Spleen (tissue), 13 donors: ENCODE measurements at places on chromosomes 4 and X. TPM values are rescaled to one million over a fixed set of nuclear protein-coding genes. Genes with fewer than 3 reads are reported as not detected.

Gene S100G
- polyA plus RNA-seq: not detected

Gene USP27X
- polyA plus RNA-seq: 1.7 TPM

Gene DNAJB14
- 10.8 TPM for polyA plus RNA-seq

Gene ERVMER34-1
- 0.09 TPM for polyA plus RNA-seq

Gene CLDN24
- not detected for polyA plus RNA-seq

Gene SMC1A
- 7.0 TPM for polyA plus RNA-seq

Gene UGT2A3
- polyA plus RNA-seq: not detected

- no peaks in the 10 kb centered on the region for H3K27me3 ChIP-seq
- no peak overlapping the region for H3K27ac ChIP-seq
- H3K36me3 ChIP-seq: no peaks in the 10 kb centered on the region
- H3K4me3 ChIP-seq: no peak overlapping the region
- no peak for DNase-seq
Observed at GRCh38 chr4:188015025-188015940, 19.7 kb downstream of the ZFP42 start.

DNA sequence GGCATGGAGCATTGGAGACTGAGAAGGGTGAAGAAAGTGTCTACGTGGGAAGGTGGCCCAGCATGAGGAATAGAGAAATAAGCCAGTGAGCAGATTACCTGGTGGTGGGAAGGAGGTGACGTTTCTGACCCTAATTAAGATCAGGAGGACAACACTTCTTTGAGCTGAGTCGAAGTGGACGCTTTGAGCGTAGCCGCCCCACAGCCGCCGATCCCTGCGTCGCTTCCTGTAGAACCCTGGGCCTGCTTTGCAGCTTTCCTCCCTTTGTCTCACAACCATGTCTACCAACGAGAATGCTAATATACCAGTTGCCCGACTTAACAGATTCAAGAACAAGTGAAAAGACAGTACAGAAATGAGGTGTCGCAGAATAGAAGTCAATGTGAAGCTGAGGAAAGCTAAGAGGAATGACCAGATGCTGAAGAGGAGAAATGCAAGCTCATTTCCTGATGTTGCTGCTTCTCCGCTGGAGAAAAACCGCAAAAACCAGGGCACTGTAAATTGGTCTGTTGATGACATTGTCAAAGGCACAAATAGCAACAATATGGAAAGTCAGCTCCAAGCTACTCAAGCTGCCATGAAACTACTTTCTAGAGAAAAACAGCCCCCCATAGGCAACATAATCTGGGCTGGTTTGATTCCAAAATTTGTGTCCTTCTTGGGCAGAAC is 6.4 kb upstream of the ANTXR2 start:
- peak; percentile 66 for DNase-seq
- peak overlapping the region; percentile 7 for H3K4me3 ChIP-seq
- no peaks in the 10 kb centered on the region for H3K27me3 ChIP-seq
- peak overlapping the region; percentile 79 for H3K27ac ChIP-seq
- H3K36me3 ChIP-seq: no peaks in the 10 kb centered on the region

- no peaks in the 10 kb centered on the region for H3K36me3 ChIP-seq
- no peak overlapping the region for H3K4me3 ChIP-seq
- no peaks in the 10 kb centered on the region for H3K4me1 ChIP-seq
Observed at GRCh38 chr4:147760176-147760575, 28.3 kb downstream of the ARHGAP10 start.

DNA sequence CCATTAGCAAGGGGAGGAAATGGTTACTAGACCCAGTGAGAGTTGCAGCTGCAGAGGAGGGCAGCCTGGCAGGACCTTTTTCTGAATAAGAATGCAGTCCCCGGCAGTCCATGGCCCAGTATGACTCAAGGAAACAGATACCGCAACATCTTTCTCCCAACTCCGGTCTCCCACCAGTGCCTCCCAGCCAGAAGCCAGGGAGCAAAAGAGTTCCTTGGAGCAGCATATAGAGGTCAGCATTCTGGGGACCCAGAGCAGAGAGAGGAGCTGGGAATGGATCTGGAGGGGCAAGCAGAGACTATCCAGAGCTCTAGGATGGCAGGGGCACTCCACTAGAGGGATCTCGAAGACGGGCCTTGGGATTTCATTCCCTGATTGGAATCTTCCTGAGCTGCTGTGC is 339.2 kb upstream of the AADAT start:
- H3K36me3 ChIP-seq: no peaks in the 10 kb centered on the region
- no peaks in the 10 kb centered on the region for H3K4me1 ChIP-seq
- H3K27me3 ChIP-seq: no peaks in the 10 kb centered on the region
- H3K27ac ChIP-seq: no peak overlapping the region
- H3K4me3 ChIP-seq: no peak overlapping the region
- DNase-seq: no peak

DNA sequence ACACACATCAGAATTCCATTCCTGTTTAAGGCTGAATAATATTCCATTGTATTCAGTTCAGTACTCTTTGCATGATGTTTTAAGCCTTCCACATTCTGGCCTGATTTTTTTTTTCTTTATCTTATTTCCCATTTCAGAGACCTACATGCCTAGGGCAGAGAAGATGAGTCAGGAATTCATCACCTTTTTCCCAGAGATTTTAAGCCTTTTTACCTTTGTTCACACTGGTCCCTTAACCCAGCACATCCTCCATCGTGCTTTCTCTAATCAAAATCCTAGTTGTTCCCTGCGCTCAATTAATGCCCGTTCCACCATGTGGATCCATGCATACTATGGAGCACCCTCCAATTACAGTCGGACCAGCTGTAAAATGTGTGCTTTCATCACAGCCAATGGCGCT is 245.1 kb downstream of the DHX15 start:
- DNase-seq: no peak
- no peaks in the 10 kb centered on the region for H3K27me3 ChIP-seq
- no peak overlapping the region for H3K27ac ChIP-seq
- H3K4me1 ChIP-seq: no peaks in the 10 kb centered on the region

DNA sequence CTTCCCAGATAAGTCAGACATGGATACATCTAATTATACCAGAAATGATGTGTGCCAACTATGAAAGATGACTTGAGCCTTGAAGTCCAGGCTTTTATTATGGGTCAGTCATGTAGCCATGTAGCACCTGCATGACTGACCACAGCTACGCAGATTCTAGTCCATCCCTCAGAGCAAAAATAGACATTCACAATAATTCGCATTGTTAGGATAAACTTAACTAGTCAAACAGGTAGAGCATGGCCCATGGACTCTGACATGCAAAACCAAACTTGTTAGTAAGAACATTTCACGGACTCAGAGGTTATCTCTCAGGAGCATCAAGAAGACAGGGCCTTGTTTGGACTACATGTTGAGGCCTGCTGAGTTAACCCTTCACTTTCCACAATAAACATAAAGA is 132.6 kb downstream of the PWWP3B start:
- H3K27ac ChIP-seq: no peak overlapping the region
- no peaks in the 10 kb centered on the region for H3K27me3 ChIP-seq
- no peaks in the 10 kb centered on the region for H3K36me3 ChIP-seq
- H3K4me3 ChIP-seq: no peak overlapping the region
- no peaks in the 10 kb centered on the region for H3K4me1 ChIP-seq

DNA sequence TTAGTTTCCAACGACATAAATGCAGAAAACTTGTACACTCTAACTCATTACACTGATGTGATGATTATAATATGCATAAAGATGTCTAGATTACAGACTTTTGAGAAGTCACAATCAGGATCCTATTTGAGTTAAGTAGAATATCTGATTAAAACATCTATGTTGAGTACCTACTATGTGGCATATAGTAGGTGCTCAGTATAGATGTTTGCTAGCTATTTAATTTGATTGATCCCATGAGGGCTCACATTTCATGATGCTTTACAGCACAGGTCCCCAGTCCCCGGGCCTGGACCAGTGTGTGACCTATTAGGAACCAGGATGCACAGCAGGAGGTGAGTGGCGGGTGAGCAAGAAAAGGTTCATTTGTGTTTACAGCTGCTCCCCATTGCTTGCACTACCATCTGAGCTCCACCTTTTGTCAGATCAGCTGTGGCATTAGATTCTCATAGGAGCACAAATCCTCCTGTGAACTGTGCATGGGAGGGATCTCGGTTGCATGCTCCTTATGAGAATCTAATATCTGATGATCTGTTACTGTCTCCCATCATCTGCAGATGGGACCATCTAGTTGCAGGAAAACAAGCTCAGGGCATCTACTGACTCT is 33.0 kb upstream of the CXCL8 start:
- DNase-seq: no peak
- no peaks in the 10 kb centered on the region for H3K27me3 ChIP-seq

- H3K27me3 ChIP-seq: no peaks in the 10 kb centered on the region
- H3K36me3 ChIP-seq: no peaks in the 10 kb centered on the region
- peak overlapping the region; percentile 78 for H3K27ac ChIP-seq
- no peak for DNase-seq
Observed at GRCh38 chr4:184860018-184860779, 34.4 kb upstream of the ACSL1 start.

DNA sequence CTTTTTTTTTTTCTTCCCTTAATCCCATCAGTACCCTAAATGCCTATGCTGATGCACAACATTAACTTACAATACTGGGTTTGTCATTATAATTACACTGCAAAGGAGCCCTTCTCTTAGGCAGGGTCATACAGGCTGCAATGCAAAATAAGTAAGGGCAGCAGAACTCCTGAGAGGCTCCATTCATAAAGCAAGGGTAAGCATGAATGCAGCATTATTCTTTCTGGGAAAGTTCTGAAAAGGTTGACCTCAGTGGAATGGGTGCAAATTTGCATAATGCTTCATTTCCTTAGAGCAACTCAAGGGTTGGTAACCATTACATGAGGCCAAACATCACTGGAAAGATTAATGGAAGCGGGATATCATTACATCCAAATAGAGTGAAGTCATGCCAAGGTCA is 789.2 kb downstream of the KLHL13 start:
- no peak for DNase-seq
- H3K27me3 ChIP-seq: no peaks in the 10 kb centered on the region
- no peak overlapping the region for H3K4me3 ChIP-seq
- H3K27ac ChIP-seq: no peak overlapping the region
- no peaks in the 10 kb centered on the region for H3K36me3 ChIP-seq

GRCh38 chr4:186687265-186687664 is 36.4 kb downstream of the FAT1 start:
- H3K4me1 ChIP-seq: no peaks in the 10 kb centered on the region
- H3K36me3 ChIP-seq: no peaks in the 10 kb centered on the region
- no peaks in the 10 kb centered on the region for H3K27me3 ChIP-seq

DNA sequence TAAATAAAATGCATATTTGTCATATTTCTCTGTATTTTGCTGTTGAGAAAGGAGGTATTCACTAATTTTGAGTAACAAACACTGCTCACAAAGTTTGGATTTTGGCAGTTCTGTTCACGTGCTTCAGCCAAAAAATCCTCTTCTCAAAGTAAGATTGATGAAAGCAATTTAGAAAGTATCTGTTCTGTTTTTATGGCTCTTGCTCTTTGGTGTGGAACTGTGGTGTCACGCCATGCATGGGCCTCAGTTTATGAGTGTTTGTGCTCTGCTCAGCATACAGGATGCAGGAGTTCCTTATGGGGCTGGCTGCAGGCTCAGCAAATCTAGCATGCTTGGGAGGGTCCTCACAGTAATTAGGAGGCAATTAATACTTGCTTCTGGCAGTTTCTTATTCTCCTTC is 3.3 kb downstream of the HTT start:
- H3K36me3 ChIP-seq: no peaks in the 10 kb centered on the region
- H3K4me1 ChIP-seq: peaks cover 33% of the 10 kb centered on the region
- no peak overlapping the region for H3K27ac ChIP-seq
- H3K4me3 ChIP-seq: no peak overlapping the region
- DNase-seq: peak; percentile 71

- H3K27ac ChIP-seq: no peak overlapping the region
- H3K27me3 ChIP-seq: no peaks in the 10 kb centered on the region
- DNase-seq: no peak
- H3K36me3 ChIP-seq: no peaks in the 10 kb centered on the region
- H3K4me3 ChIP-seq: no peak overlapping the region
- no peaks in the 10 kb centered on the region for H3K4me1 ChIP-seq
Observed at GRCh38 chrX:18714910-18715309, 7.5 kb downstream of the PPEF1 start.

DNA sequence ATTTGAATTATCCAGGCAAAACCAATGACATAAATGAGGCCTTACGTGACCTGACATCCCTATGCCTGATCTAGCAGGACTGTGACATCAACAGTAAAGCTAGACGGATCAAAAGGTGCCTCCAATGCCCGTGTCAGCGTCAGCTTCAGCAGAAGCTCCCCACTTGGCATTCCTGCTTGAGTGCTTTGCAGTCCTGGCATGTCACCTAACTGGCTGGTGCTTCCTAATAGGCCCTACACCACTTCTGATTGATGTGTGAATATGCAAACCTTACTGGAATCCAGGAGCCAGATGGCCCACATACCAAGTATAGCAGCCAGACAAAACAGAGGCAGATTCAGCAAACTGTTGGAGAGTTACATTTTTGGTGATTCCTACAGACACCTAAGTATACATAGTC is 224.2 kb downstream of the DMD start:
- no peaks in the 10 kb centered on the region for H3K36me3 ChIP-seq
- no peak overlapping the region for H3K27ac ChIP-seq
- no peaks in the 10 kb centered on the region for H3K4me1 ChIP-seq
- no peaks in the 10 kb centered on the region for H3K27me3 ChIP-seq
- DNase-seq: no peak
- no peak overlapping the region for H3K4me3 ChIP-seq

- DNase-seq: no peak
- no peaks in the 10 kb centered on the region for H3K36me3 ChIP-seq
- H3K27me3 ChIP-seq: no peaks in the 10 kb centered on the region
- no peak overlapping the region for H3K4me3 ChIP-seq
- H3K4me1 ChIP-seq: peaks cover 80% of the 10 kb centered on the region
Observed at GRCh38 chr4:148435654-148436406, 6.4 kb downstream of the NR3C2 start.

GRCh38 chr4:128286474-128287058 is 1.0 kb downstream of the PGRMC2 start:
- H3K27ac ChIP-seq: peak overlapping the region; percentile 91
- H3K27me3 ChIP-seq: no peaks in the 10 kb centered on the region
- H3K36me3 ChIP-seq: no peaks in the 10 kb centered on the region
- H3K4me1 ChIP-seq: peaks cover 30% of the 10 kb centered on the region

DNA sequence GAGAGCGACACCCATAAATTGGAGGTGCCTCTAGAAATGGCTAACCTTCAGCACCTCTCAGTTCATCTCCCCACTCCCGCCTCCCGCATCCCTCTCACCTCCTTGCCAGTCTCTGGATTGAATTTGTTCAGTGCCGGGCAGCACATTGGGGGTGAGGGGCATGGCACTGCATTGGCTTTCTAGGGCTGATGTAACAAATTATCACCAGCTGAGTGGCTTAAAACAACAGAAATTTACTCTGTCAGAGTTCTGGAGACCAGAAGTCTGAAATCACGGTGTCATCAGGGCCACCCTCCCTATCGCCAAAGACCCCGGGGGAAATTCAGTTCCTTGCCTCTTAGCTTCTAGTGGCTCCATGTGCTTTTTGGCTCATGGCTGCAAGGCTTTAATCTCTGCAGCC is 105.1 kb upstream of the RBPJ start:
- no peaks in the 10 kb centered on the region for H3K36me3 ChIP-seq
- DNase-seq: no peak
- no peak overlapping the region for H3K27ac ChIP-seq
- peaks cover 20% of the 10 kb centered on the region for H3K4me1 ChIP-seq
- no peak overlapping the region for H3K4me3 ChIP-seq
